ENCODE measurements at places on chromosomes 5 and 9.

GRCh38 chr5:1400211-1400855 is 44.9 kb downstream of the SLC6A3 start:
- DNase-seq, result no peak

DNA sequence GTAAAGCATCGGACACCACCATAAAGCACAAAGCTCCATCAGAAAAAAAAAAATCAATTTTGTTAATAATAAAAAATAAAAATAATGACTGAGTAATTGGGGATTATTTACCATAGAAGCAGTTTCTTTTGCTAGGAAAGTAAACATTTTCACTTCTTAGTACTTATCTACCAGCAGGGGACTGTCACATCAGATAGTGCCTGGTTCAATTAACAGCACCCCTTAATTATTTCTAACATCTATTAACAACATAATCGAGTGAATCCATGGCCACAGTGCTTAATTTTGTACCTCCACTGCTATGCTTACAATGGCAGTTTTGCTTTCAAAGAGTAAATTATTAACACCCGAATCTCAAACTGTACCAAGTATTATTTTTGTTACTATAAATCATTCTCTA is 221.7 kb downstream of the SMARCA2 start:
- DNase-seq, result no peak

DNA sequence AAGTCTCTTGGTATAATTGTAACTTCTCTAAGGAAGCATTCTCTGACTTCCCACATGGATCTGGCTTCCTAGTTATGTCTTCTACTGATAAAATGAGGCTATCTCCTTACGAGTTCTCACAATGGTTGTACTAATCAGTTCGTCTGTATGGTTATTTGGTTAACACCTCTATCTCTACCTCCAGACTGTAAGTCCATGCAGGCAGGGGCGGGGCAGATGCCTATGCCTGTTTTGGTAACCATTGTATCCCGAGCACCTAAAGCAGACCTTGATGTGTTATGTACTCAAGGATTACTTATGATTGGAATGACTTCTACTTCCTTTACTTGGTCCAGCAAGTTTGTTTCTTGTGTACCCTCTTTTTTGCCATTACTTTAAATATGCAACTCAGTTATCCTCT is 125.0 kb upstream of the PITX1 start:
- DNase-seq, result no peak

- DNase-seq, result no peak
Observed at GRCh38 chr5:17951392-17952169, 317.3 kb downstream of the TAF11L14 start.

DNA sequence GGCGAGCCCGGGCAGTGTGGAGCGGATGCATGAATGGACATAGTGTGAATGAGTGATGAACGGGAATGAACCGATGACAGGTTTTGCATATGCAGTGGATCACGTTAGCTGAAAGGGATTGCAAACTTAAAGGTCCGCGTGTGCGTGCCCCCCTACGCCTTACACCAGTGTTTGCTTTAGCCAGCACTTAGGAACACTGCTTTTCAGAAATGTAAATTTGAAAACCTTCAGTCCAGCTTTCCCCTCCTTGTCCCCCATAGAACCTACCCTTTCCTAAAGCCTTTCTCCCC is 692 bp downstream of the PSAT1 start:
- peak; percentile 56 for DNase-seq

- DNase-seq, result peak; percentile 38
Observed at GRCh38 chr9:130935648-130936271, 3.3 kb downstream of the FIBCD1 start.

DNA sequence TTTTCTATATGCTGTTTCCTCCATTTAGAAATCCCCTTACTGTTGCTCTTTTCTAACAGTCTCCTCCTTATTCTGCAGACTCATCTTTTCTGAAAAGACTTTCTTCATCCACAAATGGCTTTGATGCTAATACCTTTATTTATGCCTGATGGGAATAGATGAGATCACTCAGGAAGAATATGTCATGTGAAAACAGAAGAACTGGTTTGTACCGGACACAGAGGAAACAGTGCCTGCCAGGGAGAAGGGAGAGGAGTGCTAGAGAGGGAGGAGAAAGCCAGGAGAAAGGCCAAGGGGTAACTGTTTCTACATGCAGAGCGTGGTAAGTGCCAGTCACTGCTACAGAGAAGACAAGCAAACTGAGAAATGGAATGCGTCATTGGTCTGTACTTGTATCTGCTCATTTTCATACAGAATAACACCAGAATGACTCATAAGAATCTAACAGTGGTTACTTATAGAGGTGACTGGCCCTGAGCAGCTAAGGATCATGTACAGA is 45.9 kb upstream of the PJA2 start:
- DNase-seq, result peak; percentile 99

- peak; percentile 36 for DNase-seq
Observed at GRCh38 chr9:109865521-109865920, 85.5 kb downstream of the PALM2AKAP2 start.
